GM23248 (cell line): ENCODE measurements at places on chromosomes 7 and 10.
A peak's percentile ranks its signal among the peaks of the same experiment; 100 is the strongest.

DNA sequence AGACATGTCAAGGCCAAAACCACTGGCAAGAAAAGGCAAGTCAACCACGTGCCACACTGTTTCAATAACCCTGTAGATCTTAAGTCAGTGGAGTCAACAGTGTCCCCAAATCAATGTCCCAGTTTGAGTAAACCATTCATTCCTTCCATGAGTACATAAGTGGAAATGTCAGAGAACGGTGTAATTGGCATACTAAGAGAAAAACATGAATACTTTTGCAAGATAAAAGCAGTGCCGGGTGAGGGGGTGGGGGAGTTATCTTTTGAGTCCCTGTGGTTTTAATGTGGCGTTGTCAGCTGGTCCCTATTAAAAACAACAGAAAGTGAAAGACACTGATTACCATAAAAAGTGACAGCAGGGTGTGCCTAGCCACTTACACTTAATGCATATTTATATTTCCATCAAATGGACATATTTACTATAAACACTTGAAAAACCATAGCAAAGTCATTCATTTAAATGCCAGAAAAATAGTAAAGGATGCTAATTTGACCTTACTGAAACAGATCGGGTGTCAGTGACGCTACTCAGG, 37.8 kb downstream of the RSU1 start:
- no peak for DNase-seq

- no peak for DNase-seq
Measured at GRCh38 chr7:2974093-2974819, 69.4 kb downstream of the CARD11 start.

DNA sequence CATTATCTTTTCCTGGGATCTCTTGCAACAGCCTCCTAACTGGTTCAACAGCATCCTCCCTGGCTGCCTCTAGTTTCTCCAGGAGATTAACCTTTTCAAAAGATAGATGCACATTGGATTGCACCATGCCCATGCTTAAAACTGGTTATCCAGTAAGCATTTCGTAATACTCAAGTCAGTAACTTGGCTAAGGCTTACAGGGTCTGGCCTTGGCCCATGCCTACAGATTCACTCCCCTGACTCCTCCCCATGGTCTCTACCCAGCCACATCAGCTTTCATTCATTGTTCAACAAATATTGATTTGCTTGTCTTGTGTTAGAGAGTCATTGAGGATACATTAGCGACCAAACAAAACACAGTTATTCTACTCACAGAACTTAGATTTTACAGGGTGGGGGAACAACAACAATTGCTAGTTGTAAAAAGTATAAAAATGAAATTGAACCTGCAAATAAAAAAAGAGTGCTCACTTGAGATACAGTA, 1.8 kb upstream of the KIF20B start:
- DNase-seq = no peak

DNA sequence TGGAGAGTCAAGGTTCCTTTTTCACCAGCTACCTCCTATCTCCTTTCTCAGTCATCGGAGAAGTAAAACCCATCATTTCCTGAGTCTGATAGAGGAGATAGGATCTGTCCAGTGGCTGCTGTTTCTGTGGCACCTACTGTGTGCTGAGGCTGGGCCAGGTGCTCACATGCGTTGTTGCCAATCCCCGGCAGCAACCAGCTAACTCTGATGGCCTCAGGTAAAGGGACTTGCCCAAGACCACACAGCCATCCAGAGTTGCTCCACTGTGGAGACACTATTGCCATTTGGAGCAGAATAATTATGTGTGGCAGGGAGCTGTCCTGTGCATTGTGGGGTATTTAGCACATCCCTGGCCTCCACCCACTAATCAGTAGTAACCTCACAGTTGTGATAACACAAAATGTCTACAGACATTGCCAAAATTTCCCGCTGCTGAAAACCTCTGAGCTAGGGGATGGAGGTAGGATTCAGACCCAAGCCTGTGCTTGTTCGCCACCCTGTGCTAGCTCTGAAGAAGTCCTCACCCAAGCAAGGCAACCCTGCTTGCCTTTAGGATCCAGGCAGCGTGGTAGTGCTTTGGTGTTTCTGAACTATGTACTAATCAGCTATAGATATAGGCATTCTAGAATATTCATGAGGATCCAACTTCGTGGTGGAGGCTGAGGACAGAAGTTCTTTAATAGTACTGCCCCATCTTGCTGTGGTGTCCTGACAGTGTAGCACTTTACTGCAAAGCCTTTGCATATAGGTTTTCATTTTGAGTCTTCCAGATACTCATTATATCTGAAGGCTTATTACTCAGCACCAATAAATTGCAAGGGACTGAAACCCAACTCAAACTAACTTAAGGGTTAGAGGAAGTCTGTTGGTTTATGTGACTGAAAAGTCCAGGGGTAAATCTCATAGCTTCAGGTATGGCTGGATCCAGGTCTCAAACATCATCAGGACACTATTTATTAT, 164.6 kb downstream of the GRK5 start:
- peak; percentile 26 for DNase-seq

GRCh38 chr10:132575320-132576201, 38.0 kb downstream of the INPP5A start:
- DNase-seq = no peak

DNA sequence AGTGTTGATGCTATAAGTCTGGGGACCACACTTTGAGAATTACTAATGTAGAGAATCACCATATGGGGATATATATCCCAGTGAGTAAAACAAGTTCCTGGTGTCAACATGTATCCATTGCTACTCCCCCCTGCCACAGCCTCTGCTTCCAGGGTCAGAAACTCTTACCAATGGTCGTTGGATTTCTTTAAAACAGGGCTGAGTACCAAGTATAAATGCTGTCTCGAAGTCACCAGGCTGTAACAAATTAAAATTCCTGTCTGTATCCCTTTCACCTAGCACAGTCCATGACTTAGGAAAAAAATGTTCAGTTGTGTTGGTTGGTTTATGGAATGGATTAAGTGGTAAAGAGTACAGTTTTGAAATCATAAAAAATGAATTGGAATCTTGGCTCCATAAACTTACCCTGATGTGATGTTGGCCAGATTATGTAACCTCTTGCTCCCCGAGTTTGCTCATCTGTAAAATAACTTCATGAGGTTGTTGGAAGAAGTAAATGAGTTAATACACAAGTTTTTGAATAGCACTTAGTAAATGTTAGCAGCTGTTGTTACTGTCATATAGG, 364.0 kb upstream of the LRGUK start:
- no peak for DNase-seq

- DNase-seq = peak; percentile 67
Measured at GRCh38 chr10:101217450-101218281, 11.6 kb downstream of the LBX1 start.

GRCh38 chr7:98826811-98827231, 43.0 kb downstream of the TMEM130 start:
- DNase-seq = peak; percentile 49

DNA sequence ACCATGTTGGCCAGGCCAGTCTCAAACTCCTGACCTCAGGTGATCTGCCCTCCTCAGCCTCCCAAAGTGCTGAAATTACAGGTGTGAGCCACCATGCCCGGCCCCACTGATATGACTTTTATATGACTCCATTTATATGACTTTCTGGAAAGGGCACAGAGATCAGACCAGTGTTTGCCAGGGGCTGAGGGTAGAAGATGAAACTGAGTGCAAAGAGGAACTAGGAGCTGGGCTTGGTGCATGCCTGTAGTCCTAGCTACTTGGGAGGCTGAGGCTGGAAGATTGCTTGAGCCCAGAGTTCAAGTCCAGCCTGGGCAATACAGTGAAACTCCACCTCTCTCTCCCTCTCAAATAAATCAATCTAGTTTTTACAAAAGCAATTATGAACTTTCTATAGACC, 7.5 kb downstream of the BRAF start:
- DNase-seq = no peak

GRCh38 chr7:123627851-123628250, 26.2 kb downstream of the ASB15 start:
- no peak for DNase-seq

- no peak for DNase-seq
Measured at GRCh38 chr7:36304099-36304425, 85.6 kb upstream of the ANLN start.

DNA sequence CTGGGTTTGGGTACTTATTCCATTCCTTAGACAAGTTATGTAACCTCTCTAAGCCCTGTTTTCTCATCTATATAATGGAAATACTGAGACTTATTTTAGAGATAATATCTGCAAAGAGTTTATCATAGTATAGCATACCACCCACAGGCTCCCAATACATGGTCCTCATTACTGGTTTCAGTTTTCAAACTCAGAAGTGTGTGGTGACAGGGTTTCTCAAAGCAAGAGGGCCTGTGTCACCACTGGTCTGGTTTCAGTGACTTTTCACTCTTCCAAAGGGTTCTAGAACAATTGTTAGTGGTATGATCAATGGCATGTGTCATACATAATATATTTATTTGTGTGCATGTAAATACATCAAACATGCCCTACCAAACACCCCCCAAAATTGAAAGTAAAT, 89.2 kb upstream of the BMPER start:
- DNase-seq = no peak

DNA sequence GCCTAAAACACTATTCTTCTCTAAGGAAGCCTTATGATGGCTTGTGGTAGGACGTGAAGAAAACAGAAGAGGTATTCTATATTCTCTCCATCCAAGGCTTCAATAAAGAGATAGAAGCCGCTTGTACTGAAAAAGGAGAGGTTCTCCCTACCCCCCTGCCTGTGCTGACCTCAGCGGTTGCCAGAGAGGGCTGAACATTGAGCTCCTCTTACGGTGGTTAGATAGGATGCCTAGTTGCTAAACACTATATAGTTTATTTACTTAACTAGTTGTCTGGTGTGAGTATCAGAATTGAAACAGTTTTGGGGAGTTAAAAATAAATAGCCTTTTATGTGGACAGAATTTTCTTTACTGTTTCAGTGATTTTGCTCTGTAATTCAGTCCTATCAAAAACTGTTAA, 112.2 kb downstream of the TFPI2 start:
- DNase-seq = no peak

DNA sequence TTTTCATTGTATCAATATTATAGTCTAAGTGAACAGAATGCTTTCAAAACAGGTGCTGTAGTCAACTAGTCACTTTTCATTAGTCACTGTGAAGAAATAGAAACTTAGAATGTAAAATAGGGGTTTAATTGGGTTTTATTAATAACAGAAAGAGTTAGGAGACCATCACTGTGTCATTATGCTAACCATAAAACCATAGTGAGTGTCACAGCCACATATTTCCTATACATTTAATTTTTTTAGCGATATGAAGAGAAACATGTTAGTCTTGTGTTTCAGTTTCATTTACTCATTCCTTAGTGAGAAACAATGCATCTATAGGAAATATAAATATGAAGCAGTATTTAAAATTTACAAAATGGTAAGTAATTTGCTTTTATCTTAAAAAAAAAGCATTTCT, 22.2 kb downstream of the SPAG6 start:
- DNase-seq = no peak

GRCh38 chr10:131049016-131049415, 262.5 kb downstream of the TCERG1L start:
- DNase-seq = no peak

DNA sequence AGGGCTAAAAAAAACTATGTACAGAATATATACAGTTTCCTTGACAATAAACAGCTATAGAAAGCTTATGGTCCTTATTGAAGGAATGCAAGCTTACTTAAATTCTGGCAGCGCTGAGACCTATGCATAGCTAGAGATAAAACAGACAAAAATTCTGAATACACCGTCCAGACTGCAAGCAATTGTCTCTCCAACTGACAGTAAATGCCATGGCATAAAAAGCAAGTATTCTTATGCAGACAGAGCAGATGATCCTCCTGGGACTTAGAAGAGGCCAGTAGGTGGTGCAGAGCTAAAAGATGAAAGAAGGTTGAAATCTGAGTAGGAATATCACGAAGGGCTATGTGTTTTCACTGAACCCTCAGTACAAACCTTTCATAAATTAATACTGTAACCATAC, 157.0 kb upstream of the CACNA2D1 start:
- no peak for DNase-seq

- no peak for DNase-seq
Measured at GRCh38 chr7:36025190-36025589, 127.9 kb upstream of the EEPD1 start.

DNA sequence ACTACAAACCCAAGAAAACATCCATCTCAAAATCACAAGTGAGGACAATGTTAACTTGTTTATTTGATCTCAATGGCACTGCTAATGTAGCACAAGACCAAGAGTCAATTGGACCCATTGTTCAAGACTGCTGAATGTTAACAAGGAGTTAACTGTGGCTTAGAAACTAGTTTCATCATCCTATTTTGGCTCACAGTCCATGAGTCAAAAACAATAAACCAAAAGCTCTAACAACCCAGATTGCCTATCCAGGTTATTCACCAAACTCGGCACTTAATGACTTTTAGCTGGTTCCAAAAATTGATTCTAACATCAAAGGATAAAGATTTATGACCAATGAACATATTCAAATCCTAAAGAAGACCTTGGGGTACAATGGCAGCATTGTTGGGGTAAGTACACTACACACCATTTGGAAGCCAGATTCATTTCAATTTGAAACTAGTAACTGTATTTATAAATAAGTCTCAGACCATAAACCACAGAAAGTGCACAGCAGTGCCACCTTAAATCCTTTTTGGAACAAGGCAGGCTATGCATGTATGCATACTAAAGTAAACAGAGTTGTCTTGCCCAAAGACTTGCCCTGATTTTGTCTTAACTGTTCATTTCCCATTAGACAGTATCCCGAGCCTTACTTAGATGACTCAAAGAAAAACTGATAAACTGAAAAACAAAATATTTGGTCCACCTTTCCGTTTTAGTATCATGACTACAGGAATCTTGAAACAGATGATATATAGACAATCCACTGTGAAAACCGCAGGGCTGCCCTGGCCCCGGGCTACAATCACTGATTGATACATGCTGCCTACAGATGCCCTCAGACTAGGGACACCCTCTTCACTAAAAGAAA, 84.5 kb downstream of the SRPK2 start:
- peak; percentile 59 for DNase-seq

- no peak for DNase-seq
Measured at GRCh38 chr7:99943641-99944496, 14.4 kb upstream of the GJC3 start.

GRCh38 chr7:33039257-33039902, 23.2 kb downstream of the NT5C3A start:
- DNase-seq = peak; percentile 66

- DNase-seq = no peak
Measured at GRCh38 chr10:31958856-31959255, 30.2 kb upstream of the ARHGAP12 start.

- no peak for DNase-seq
Measured at GRCh38 chr10:100817268-100817839, 72.0 kb downstream of the PAX2 start.

DNA sequence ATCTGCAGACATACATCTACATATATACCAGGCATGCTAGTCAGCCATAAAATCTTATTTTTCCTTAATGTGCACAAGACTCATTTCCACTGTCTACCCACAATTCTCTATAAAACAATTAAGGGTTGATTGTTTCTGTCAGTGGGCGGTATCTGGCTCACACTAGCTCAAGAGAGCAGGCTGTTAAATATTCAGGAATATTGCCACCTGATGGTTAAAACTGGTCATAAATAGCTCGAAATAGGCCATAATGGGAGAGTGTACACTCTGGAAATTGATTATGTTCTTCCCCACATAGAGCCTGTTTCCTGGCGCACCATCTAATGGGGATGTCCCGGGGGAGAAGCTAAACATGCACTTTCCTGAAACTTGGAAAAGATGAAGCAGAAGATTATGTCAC, 620.6 kb upstream of the ANKRD30A start:
- peak; percentile 13 for DNase-seq

GRCh38 chr10:123889821-123890220, 1.8 kb downstream of the CPXM2 start:
- DNase-seq = peak; percentile 10
